ENCODE measurements at places on chromosomes 3 and 15. TPM values are rescaled to one million over a fixed set of nuclear protein-coding genes. Genes with fewer than 3 reads are reported as not detected.

CFAP161 gene
- not detected for total RNA-seq

SERINC4 gene
- total RNA-seq: not detected

HTR3C gene
- not detected for total RNA-seq

SPTSSB gene
- not detected for total RNA-seq

All from smooth muscle cell of the coronary artery (primary cell).